ENCODE measurements at places on chromosomes 1 and 21.

GRCh38 chr1:50703240-50703639 is 256.8 kb downstream of the FAF1 start:
- DNase-seq, result no peak

DNA sequence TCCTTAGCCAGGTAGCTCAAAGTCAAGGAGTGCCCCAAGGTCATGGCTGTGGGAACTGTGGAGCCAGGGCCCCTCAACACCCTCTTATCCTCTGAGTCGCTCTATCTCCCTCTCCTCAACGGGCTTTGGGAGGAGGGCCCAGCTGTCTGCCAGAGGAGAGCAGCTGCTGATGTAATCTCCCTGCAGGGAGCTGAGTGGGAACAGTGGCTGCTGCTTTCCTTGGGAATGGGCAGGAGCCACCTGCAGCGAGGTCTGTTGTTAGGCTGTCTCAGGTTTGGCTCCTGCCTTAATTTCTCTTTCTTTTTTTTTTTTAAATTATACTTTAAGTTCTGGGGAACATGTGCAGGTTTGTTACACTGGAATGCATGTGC is 58.8 kb upstream of the MAP1LC3C start:
- no peak for DNase-seq

DNA sequence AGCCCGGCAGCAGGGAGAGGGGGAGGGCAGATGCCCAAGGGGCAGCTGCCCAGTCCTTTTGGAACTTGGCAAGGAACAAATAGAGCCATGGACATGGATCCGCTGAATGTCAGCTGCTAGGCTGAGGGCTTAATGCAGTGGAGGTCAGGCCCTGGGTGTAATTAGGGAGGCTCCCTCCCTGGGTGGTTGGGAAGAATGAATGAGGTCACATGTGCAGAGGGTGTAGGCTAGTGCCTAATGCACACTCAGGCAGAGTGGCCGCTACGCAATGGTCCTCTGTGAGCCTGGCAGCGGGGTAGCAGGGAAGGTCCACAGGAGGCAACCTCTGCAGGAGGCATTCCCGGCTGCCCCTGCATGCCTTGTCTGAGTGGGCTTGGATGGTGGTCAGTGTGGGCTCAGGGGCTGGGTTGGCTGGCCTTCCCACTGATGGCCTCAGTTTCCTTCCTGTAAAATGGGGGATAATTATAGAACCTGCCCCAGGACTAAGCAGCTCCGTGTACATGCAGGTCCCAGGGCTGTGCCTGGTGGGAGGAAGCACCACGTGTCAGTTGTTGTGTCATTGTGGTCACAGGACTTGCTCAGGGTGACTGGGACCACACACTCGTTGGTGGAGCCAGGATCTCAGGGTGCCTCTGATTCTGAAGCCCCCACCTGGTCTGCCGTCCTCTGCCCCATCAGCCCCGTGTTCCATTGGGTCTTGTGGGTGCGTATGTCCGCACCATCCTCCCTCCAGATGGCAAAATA is 81.6 kb upstream of the ACTL8 start:
- no peak for DNase-seq

- DNase-seq, result no peak
Observed at GRCh38 chr21:31606081-31606874, 53.2 kb upstream of the SOD1 start.

GRCh38 chr1:3331564-3331963 is 122.9 kb upstream of the ARHGEF16 start:
- no peak for DNase-seq

DNA sequence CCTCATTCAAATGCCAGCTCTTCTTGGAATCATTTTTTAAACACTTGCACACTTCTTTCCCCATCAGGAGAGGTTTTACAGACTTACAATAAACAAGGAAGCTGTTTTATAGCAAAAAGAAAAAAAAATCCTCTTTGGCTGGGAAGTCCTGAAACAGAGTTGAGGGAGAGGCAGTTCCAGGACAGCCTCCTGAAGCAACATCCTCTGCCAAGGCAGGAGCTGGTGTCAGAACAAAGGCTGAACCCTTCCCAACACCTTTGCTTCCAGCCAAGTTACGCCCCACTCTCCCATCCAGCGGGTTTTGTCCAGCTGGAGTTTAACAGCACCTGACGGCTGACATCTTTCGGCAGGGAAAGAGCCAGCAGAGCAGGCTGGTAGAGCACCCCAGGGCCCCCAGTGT is 287.8 kb downstream of the RRAGC start:
- no peak for DNase-seq

DNA sequence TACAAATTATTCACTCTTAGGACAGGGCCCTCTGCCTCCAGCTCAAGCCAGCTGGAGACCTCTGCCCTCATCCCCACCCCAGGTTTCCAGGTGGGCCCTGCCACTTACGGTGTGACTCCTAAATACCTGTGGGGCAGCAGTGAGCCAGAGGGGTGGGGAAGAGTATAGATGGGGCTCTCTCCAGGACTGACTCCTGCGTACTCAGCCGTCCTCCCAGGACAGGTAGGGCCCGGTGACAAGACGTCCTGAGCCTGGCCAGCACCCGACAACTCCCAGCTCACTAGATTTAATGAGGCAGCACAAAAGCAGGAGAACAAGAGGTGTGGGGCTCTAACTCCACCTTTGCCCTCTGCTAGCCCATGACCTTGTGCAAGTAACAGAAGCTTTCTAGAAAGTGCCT is 16.8 kb downstream of the GNG12 start:
- no peak for DNase-seq

DNA sequence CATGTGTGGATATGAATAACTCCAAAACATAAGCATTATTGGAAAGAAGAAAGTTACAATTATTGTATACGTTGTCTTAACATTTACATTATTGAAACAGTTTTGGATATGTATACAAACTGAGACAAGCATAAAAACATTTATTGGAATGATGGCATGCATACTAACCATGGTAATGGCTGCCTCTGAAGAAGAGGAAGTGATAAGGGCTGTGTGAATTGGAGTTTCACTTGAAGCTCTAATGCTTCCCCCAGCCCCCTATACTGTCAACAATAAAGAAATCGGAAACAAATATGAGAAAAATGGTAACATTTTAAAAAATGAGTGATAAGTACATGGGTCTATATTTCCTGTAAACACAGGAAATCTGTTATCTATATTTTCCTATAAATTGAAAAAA is 367.7 kb upstream of the DPYD start:
- no peak for DNase-seq

DNA sequence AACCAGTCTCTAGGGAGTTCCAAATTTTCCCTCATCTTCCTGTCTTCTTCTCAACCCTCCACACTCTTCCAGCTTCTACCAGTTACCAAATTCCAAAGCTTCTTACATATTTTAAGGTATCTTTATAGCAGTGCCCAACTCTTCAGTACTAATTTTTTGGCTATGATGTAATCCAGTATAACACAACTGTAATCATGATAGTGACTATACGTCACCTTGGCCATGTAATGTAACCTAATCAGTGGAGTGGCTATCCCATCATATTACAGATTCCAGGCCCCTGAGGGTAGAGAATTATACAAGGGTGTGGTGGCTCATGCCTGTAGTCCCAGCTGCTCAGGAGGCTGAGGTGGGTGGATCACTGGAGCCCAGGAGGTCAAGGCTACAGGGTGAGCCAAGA is 143.2 kb downstream of the CLEC20A start:
- no peak for DNase-seq

GRCh38 chr1:67792741-67793458 is 40.4 kb downstream of the GNG12 start:
- no peak for DNase-seq

DNA sequence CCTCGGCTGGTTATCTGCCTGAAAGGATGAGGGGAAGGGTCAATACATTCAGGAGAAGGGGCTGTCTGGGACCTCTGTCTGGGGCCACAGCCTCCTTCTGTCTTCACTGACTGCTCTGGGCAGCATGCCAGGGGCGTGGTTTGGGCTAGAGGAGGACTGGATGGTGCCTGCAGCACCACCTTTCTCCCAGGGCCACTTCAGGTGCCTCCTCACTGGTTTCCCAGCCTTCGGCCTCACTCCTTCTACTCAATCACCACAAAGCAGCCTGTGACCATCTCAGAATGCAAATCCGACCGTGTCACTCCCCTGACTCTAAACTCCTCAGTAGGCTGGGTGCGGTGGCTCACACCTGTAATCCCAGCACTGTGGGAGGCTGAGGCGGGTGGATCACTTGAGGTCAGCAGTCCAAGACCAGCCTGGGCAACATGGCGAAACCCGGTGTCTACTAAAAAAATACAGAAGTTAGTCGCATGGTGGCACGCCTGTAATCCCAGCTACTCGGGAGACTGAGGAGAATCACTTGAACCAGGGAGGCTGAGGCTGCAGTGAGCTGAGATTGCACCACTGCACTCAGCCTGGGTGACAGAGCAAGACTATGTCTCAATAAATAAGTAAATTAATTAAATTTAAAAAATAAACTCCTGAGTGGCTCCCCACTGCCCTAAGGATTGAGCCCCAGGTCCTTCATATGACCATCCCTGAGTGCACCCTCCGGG is 50.1 kb upstream of the ECE1 start:
- no peak for DNase-seq

DNA sequence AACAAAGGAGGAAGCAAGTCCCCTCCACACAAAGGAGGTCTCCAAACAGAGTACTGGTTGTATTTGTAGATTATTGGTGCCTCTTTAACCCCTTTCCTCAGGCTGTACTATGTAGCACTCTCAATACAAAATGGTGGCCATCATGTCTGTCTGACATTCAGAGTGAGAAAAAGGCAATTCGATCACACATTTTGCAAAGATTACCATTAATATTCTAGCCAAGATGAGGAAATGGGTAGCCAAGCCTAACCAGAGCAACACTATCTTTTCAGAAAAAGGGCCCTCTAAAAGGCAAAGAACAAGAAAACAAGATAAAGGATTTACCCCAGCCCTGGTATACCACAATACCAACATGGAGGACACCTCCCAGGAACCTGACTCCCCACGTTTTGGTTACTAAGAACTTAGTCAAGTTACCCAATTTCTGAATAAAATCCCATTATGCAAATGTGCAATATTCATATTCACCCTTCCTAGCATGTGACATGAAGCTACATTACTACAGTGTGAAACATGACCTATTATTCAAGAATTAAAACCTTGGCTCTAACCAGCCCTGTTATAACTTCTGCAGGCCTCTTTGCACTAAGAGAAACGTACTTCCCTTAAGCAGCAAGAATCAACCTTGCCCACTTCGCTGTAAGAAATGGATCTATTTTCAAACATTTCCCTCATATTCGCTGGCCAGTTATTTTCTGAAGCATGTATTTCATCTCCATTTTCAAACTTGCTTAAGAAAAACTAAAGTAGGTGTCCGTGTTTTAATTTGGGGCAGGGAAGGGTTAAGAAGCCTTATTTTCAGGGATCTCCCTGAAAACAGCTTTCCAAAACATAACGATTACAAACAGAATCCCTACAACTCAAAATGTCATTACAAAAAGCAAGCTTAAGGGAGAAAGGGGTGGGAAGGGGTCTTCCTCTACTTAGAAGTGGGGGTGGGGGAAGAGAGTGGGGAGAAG is 2.1 kb downstream of the KDM5B start:
- no peak for DNase-seq

DNA sequence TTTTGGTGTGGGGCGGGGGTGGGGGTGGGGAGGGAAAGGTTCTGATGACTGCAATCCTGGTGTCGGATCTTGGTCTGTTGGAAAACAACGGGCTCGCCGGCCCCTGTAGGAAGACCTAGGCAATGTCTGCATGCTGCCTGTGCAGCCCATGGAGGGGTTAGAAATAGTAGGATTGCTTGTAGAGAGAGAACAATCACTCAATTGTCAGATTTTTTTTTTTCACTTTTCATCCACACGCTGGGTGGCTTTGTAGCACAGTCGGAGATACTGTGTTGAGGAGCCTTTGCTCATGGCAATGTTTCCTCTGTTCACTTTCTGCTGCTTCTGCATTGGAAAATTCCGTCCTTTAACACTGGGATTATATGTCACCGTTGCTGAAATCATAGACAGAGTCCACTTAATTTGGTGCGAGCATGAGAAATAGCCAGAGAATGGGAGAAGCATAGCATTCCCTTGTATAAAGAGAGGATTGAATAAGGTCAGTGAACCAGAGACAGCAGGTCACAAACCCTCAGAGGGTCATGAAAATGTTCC is 107.5 kb downstream of the MRPS6 start:
- DNase-seq, result no peak

DNA sequence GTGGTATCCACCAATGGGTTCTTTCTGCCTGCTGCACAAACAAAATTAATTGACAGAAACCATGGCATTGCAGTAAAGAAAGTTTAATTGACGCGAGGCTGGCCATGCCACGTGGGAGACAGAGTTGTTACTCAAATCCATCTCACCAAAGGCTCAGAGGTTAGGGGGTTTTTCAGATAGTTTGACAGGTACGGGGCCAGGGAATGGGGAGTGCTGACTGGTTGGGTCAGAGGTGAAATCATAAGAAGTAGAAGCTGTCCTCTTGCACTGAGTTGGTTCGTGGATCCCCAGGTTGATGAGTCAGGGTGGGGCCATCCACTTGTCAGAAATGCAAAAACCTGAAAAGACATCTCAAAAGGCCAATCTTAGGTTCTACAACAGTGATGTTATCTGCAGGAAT is 941 bp upstream of the TBCE start:
- no peak for DNase-seq

DNA sequence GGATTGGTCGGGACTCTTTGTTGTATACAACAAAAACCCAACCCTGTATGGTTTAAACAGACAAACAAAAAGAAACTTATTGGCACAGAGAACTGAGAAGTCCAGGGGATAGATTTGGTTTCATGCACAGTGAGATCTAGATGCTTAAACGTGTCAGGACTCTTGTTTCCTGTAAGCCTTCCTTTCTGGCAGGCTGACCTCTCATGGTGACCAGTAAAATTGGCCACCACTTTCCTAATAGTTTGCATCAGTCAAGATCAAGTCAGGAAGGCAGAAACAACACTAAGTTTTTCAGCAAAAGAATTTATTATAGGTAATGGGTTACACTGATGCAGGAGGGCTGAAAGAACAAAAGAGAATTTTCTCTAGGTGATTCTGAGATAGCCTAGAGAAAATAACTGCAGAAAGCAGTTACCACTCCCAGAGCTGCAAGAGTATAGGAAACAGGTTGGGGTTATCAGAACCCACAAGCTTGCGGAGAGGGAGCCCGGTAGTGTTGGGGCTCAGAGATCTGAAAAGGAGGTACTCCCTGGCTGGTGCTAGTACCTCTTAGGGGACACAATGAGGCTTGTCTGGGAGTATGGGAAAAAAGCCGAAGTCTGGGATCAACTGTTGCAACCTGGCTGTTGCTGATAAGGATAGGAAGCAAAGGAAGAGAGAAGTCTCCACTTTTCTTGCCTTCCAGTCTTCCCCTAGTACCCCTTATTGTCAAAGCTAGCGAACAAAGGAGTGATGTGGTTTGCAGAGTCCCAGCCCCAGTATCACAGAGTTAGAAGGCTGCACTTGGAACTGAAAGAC is 21.4 kb downstream of the CITED4 start:
- no peak for DNase-seq

Data from fibroblast of the conjunctiva (primary cell).